ENCODE measurements at places on chromosomes 7 and 10.

DNA sequence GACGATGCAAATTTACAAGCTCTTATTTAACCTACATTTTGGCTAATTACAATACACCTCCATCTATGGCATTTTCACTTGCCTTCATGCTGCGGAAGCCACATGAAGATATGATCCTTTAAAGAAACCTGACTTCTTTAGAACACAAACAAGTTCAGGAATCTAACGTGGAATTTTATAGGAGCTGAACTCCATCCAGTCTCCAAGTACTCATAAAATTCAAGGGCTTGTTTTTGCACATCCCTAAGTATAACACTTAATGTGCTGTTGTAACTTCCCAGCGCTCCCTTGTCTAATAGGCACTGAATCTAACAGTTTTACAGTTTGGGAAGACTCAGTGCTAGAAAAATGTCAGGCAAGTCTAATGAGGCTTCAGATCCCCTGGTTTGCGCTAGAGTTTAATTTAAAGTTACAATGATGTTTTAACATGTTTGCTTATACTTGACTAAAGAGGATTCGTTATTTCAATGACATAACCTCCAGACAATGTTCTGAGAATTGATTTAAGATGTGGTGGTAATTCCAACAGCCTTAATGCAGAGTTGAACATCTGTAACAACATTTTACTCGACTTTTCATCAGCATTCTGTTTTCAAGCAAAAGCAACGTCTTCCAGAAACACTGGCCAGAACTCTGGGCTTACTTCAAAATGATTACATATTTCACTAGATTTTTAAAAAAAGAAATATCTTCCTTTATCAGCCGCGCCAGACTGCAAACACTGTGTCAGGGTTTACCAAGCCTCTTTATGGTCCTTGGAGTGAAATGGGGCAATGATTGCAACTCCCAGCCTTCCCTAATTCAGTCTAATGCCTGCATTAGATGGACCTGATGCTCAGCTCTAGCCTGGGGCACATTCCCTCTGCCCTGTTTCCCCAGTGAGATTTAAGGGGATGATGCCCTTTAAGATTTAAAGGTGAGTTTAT is 664.3 kb downstream of the KCNMA1 start:
- no peak for DNase-seq

- DNase-seq: no peak
Measured at GRCh38 chr7:26156451-26157420, 4.7 kb downstream of the NFE2L3 start.

- no peak for DNase-seq
Measured at GRCh38 chr10:14757986-14758385, 16.7 kb downstream of the FAM107B start.

DNA sequence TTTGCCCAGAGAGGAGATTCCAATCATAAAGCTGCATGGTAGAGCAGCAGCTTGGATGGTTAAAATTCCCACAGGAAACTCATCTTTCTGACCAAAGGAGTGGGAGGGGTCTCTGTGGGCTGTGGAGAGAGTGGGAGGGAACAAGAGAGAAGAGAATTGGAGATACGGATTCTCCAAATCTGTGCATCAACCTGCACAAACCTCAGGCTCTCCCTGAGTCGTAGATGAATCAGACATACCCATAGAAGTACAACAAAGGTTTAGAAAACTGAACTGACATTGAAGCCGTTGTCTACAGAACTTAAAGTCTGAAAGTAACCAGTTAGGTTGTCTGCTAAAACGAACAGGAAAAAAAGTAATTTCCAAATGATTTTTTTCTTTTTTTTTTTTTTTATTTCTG is 41.9 kb downstream of the CYCS start:
- DNase-seq: no peak

DNA sequence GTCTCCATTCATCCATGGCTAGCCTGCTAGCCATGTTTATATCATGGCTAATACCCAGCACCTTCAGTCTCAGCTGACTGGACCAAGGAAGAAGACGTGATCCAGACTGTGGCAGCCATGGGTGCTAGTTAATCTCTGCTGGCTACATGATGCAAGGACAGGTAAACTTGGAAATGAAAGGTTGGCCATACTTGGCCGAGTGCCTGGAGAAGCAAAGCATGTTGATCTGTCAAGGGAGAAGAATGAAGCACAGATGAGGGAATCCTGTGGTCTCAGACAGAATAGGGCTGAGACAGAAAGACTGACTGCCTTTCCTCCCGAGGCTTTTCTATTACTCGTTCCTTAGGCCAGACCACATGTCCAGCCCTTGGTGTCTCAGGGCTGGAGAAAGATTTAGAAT is 41.1 kb downstream of the CPVL start:
- no peak for DNase-seq

Measured in SHP77 (cell line).